NCI-H526 (cell line): ENCODE measurements at places on chromosomes 12 and 14.

DNA sequence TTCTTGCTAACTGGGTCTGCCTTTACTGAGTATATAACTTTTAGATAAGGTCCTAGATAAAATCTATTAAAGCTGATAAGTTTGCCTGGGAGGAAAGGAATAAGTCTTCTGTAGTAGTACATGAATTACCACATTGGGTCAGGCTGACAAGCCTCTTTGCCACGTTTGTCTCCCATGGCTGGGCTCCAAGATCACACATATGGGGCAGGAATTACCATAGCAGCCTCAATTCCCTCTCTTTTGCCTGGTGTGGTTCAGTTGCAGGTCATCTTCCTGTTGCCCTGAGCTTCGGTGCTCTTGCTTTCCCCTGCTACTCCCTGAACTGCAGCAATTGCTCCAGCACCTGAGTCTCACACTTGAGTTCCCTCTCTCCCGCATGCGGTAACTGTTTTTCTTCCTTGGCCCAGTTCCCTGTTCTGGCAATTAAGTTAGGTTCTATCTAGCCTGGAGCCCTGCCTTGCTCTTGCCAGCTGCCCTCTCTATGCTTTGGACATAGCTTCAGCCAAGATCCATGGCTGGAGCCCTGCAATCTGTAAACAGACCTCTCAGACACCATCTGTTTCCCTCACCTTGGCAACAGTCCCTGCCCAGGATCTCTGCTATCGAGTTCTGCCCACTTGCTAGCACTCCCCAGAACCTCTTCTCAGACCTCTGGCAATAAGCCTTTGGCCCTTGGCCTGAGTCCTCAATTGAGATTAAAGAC is 5.8 kb upstream of the GLT8D2 start:
- no peak for DNase-seq

- DNase-seq = no peak
Measured at GRCh38 chr14:99213101-99213500, 58.9 kb downstream of the BCL11B start.

- DNase-seq = no peak
Measured at GRCh38 chr12:56202366-56202765, 13.1 kb upstream of the SMARCC2 start.

DNA sequence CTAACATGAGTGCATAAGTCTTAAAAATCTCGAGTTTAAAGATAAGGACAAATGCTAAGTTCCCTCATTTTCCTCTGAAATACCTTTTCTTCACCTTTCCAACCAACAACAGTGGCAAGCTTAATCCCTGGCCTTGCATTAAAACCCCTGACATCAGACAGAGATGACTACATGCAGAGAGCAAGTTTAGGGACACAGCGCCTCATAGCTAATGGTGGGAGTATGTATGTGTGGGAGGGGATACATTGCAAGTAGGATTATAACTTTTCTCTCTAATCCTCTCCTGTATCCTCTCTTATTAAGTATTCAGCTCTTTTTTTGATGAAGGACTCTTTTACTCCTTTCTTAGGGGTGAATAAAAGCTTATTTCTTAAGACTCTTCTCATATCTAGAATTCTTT is 547.1 kb downstream of the CCER1 start:
- no peak for DNase-seq

DNA sequence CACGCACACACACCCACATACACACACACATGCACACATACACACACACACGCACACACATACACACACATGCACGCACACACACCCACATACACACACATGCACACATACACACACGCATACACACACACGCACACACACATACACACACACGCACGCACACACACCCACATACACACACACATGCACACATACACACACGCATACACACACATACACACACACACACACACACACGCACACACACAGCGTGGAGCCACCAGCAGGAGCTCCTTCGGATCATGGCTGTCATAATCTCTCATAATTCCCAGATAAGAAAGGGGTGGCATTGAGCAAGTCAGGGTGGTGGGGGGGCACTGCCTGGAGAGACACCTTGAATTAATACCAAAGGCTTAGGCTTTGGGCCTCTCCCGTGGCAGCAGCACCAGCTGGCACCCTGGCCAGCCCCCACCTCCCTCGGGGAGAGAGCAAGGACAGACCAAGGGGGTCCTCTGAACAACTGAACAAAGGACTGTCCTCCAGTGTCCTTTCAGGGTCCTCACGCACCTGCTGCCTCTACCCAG is 21.9 kb downstream of the ANO2 start:
- no peak for DNase-seq

- no peak for DNase-seq
Measured at GRCh38 chr12:69610126-69610525, 581 bp downstream of the LRRC10 start.

- no peak for DNase-seq
Measured at GRCh38 chr12:38515912-38516311, 199.3 kb downstream of the ALG10B start.

DNA sequence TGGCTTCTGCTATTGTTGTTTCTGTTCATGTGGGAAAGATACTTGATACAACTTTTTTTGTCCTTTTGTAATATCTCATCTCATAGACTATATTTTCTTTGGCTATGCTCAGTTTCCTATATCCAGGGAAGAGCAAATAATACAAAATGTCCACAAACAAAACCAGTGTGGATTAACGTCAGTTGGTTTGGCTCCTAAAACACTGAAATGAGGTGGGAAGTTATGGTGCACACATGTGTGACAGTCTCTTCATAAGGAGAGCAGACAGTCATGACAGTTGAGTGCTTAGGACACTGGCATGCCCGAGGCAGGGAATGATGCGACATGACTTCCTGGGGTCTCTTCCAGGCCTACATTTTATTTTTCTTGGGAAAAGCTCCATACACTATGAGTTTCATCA is 27.5 kb downstream of the RHOJ start:
- no peak for DNase-seq

GRCh38 chr12:20985399-20985798 is 145.6 kb upstream of the SLCO1B1 start:
- no peak for DNase-seq

GRCh38 chr12:44157359-44157758 is 321.5 kb downstream of the TMEM117 start:
- no peak for DNase-seq

DNA sequence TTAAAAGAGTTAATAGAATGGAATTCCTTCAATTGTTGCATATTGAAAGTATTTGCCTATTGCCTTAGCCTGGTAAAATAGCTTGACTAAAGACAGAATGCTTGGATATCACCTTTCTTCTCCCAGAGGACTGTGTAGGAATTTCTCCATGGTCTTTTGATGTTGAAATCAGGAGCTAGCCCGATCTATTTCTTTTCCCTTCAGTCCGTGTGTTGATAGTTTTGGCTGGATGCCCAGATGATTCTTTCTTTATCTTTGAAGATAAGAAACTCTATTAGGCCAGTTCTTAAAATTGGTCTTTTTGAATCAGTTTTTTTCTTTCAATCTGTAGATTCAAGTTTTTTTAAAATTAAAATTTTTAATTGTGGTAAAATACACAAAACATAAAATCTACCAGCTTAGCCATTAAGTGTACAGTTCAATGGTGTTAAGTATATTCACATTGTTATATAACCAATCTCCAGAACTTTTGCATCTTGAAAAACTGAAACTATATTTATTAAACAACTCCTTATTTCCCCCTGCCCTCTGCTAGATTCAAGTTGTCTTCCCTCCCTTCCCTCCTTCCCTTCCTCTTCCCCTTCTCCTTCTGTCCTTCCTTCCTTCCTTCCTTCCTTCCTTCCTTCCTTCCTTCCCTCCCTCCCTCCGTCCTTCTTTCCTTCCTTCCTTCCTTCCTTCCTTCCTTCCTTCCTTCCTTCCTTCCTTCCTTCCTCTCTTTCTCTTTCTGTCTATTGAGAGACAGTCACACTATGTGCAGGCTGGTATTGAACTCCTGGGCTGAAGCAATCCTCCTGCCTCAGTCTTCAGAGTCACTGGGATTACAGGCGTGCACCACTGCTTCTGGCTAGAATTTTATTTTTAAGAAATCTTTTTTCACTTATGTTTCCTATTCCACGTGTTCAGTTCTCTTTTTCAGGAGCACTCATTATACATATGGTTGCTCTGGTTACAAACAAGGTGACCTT is 10.1 kb downstream of the LACRT start:
- no peak for DNase-seq

DNA sequence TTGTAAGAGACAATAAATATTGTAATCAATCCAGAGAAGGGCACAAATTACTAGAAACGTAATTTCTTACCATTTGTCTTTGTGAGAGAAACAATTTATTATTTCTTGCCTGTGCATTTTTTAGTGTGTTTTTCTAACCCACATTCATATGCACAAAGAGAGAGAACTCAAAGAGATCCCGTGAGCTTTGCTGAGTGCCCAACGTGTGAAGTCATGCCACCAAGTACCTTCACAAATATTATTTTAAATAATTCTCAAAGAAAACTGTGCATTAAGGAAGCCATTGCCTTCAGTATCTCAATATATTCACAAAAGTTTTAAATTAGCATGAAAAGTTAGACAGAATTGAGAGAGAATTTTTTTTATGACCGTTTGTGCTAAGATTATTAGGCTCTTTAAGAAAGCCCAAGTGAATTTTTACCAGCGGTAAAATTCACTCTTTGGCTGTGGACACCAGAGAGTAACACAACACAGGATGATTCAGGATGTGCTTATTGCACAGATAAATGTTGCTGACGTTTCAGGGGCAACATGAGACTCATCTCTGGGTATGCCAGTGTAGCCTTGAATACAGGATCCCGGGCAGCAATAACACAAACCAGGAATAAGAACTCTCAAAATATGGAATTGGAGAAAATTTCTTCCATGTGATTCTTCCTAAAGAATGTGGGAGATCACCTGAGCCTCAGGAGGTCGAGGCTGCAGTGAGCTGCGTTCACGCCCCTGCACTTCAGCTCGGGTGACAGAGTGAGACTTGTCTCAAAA is 2.9 kb downstream of the ARHGDIB start:
- DNase-seq = no peak

- DNase-seq = no peak
Measured at GRCh38 chr14:74048281-74048680, 29.1 kb downstream of the BBOF1 start.

DNA sequence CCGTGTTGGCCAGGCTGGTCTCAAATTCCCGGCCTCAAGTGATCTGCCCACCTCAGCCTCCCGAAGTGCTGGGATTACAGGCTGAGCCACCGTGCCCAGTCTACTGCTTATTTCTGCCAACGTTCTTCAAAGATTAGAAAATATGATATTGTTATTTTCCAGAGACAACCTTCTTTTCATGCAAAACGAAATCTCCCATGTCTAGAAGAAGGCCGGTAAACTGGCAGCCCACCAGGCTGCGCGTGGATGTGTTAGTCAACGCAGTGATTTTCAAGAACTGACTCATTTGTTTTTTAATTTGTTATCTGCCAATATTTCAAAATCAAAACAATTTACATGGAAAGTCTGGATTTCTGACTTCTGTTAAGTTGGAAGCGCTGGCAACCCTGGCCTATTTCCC is 169.6 kb downstream of the RIMBP2 start:
- DNase-seq = no peak

DNA sequence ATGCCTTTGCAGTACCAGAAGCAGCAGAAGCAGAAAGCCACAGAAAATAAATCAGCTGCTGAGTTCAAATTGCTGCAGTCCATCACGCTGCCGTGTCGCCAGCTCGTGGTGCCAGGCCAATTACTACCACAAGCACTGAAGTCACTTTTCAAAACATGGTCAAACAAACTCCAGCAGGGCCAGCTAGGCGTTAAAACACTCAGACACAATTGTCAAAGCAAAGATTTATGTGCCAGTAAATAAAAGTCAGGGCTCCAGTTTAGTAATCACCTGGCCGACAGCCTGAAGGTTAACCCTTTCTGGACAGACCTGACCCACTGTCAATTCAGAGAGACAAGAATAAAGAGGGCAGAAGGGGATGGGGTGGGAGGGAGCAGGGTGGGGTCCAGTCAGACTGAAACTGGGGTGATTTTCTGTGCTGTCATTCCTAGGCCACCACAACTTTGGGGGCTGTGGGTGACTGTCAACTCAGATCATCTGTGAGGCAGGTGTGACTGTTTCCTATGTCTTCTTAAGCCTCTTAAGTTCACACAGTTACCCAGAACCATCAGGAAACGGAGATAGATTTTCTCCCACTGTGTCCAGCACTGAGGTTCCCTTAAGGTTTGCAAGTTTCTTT is 109.8 kb upstream of the FUT8 start:
- no peak for DNase-seq

DNA sequence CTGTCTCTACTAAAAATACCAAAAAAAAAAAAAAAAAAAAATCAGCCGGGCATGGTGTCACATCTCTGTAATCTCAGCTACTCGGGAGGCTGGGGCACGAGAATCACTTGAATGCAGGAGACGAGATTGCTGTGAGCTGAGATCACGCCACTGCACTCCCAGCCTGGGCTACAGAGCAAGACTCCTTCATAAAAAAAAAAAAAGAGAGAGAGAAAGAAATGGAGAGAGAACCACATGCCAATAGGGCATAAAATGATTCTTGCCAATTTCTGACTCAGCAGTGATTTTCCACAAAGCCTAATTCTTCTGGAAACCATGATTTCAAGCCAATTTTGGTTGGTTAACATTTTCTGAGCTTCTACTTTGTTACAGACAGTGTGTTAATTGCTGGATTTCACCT is 250.4 kb upstream of the SEL1L start:
- DNase-seq = no peak

GRCh38 chr14:87066221-87066817 is 926.7 kb downstream of the GALC start:
- peak; percentile 52 for DNase-seq

DNA sequence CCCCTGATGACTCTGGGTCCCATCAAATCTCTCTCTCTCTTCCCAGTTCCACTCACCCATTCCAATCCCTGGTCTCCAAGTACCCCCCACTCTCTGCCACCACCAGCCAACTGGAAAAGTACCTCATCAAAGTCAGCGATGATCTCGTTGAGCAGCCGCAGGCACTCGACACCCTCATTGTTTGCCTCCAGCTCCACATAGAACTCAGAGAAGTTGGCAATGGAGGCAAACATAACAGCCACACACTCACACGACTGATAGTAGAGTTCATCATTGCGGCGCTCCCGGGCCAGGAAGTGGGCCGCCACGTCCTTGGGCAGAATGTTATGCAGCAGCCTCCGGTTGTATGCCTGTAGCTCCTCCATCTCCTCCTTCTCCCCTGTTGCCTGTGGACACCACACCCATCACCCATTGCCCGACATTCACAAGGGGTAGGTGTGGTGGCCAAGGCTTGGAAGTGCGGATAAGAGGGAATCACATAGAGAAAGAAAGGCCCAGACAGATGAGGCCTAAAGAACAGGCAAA is 17.2 kb downstream of the ADCY6 start:
- DNase-seq = no peak

GRCh38 chr12:127485528-127485927 is 781.4 kb upstream of the TMEM132C start:
- DNase-seq = no peak

- DNase-seq = peak; percentile 46
Measured at GRCh38 chr12:41277100-41277945, 89.2 kb downstream of the PDZRN4 start.
